ENCODE measurements at places on chromosomes 16 and 17.

GRCh38 chr16:59021751-59022150, 287.6 kb upstream of the GOT2 start:
- no peak for DNase-seq

DNA sequence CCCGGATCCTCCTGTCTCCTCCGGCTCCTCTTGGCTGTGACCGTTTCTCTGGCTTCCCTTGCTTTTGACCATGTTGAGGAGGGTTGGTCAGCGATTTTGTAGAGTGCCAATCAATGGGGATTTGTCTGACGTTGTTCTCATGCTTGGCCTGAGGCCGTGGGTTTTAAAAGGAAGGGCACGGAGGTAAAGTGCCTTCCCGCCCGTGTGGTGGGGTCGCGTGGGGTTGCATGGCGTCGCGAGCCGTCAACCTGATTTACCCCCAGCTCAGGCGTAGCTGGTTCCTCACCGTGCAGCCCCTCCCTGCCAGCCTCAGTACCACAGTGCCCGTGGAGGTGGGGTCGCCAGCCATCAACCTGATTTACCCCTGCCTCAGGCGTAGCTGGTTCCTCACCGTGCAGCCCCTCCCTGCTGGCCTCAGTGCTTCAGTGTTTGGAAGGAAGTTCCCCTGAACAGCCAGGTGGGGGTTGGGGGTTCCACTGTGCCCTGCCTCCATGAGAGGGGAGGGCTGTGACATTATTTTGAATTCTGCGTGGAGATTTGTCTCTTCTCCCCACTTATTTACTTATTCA, 5.0 kb downstream of the TPSAB1 start:
- no peak for DNase-seq

- DNase-seq: no peak
These were observed at the start of gene SF3B3 for GRCh38 chr16:70523743-70524398. Gene SF3B3 (plus strand): TSS chr16:70523816. CDS start chr16:70526657, 2,841 bp downstream.

GRCh38 chr16:86982912-86983311, 334.3 kb downstream of the C16orf95 start:
- DNase-seq: no peak

GRCh38 chr16:5903832-5904231, 806.2 kb upstream of the EEF2KMT start:
- no peak for DNase-seq

- DNase-seq: no peak
These were observed 46.2 kb downstream of the ZFPM1 start for GRCh38 chr16:88499292-88499691.

GRCh38 chr16:67656344-67657016, 3.6 kb downstream of the ACD start:
- DNase-seq: no peak

- no peak for DNase-seq
These were observed 191.8 kb downstream of the PARN start for GRCh38 chr16:14438256-14438655.

DNA sequence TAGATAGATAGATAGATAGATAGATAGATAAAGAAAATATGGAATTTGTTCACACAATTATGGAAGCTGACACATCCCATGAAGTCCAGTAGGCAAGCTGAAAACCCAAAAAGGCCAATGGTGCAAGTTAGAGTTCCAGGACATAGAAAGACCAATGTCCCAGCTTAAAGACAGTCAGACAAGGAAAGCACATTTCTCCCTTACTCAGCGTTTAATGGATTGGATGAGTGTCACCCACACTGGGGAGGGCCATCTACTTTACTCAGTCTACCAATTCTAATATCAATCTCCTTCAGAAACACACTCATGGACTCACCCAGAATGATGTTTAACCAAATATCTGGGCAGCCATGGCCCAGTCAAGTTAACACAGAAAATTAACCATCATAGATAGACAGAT, 327.7 kb upstream of the CDH11 start:
- DNase-seq: no peak

GRCh38 chr17:82361885-82362633, 3.0 kb downstream of the TEX19 start:
- no peak for DNase-seq

DNA sequence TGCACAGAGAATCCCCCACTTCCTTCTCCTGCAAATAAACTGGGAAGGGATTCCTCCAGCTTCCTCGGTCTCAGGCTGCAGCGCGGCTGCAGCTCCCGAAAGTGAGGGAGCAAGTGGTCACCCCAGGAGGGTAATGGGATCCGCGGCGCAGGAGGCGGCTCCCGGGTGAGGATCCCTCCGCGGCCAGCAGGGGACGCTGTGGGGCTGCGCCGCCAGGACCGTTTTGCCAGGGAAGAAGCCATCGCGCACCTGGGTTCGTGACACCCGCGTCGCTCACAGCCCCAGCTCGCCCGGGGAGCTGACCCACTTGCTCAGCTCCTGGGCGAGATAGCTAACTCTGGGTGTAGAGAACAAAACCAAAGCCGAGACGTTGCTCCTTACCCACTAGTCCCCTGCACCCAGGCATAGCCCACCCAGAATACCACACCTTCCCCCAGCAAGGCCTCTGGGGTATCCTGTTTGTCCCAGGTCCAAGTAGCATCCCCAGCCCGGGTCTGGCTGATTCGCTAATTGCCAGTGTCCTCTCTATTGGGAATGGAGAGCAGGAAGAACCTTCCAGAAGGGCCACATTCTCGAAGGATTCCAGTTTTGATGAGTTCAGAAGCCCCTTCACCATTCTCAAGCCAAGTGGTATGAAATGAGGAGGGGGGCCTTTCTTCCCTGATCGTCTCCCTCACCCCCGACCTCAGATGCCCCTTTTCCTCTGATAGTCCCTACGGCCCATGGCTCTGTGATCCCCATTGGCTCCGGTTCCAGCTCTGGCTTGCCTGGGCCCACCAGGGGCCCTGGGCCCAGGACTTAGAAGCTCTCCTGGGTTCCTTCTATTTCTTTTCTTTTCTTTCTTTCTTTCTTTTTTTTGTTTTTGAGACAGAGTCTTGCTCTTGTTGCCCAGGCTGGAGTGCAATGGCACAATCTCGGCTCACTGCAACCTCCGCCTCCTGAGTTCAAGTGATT, 14.1 kb downstream of the CYGB start:
- peak; percentile 59 for DNase-seq

DNA sequence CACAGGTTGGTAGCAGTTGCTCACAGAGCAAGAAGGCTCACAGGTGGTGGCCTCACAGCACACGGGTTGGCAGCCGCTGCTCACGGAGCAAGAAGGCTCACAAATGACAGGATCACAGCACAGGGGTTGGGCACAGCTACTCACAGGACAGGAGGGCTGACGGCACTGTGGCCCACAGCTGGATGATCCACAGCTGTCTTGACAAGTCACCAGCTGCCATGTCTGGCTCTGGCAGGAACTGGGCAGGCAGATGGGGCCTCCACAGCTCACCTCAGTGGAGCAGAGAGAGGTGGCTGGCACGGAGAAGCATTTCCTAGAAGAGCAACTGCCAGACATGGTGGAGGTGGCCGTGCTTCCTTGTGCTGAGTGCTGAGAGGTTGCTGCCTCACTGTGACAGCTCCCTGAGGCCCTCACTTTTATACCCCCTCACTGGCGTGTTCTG, at the start of gene KRTAP16-1:
KRTAP16-1 (minus strand) TSS at position 392 of the 442 bp plus-strand sequence; CDS start at position 336, 56 bp downstream.
- DNase-seq: no peak

DNA sequence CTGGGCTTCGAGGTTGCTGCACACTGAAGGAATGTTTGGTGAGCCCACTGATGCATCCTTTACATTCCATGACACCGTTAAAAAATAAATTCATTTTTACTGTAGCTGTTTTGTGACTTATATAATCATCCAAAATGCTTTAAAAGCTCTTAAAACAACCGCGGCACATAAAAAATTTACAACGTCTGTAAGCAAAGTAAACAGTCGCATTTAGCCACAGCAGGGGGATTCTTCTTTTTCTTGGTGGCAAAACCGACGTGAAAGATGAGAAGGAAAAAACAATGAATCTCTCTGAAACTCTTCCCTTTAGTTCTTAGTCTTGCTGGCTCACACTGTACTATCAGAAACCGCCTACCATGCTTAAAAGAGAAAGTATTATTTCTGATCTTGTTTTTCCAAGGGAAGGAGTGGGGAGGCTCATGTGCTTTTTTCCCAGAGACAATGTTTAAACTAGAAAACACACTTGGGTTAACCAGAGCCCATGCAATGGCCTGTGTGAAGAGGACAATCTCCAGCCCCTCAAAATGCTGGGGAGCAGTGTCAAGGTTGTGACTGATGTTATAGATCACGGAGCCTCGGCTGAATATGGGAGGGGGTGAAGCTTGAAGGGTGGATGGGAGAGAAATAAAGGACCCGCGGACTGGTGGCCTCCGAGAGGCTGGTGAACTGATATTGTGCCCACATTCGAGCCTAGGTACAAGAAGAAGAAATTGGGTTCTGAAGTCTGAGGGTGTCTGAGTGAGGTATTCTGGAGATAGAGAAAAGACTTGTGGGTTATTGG, 91.1 kb downstream of the IRF8 start:
- no peak for DNase-seq

- peak; percentile 32 for DNase-seq
These were observed 470 bp upstream of the GGT6 start for GRCh38 chr17:4560837-4561256.

GRCh38 chr17:82193520-82194220, 19.0 kb downstream of the CCDC57 start:
- DNase-seq: no peak

- DNase-seq: peak; percentile 66
These were observed 24.4 kb downstream of the SRL start for GRCh38 chr16:4217204-4218131.

DNA sequence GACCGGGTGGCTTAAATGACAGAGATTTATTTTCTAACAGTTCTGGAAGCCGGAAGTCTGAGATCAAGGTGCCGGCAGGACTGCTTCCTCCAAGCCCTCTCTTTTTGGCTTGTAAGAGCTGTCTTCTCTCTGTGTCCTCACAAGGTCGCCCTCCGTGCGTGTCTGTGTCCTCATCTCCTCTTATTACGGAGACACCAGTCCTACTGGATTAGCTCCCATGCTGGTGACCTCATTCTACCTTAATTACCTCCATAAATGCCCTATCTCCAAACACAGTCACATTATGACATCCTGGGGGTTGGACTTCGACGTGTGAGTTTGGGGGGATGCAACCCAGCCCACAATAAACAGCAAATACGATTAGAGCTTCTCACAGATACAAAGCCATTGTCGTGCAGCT, 161.5 kb downstream of the FOXL1 start:
- no peak for DNase-seq

- no peak for DNase-seq
These were observed 69.1 kb downstream of the PRKCA start for GRCh38 chr17:66371561-66371960.

GRCh38 chr16:73170612-73171038, 122.7 kb upstream of the ZFHX3 start:
- DNase-seq: no peak

- no peak for DNase-seq
These were observed 81.5 kb downstream of the MYO1D start for GRCh38 chr17:32795339-32795979.

DNA sequence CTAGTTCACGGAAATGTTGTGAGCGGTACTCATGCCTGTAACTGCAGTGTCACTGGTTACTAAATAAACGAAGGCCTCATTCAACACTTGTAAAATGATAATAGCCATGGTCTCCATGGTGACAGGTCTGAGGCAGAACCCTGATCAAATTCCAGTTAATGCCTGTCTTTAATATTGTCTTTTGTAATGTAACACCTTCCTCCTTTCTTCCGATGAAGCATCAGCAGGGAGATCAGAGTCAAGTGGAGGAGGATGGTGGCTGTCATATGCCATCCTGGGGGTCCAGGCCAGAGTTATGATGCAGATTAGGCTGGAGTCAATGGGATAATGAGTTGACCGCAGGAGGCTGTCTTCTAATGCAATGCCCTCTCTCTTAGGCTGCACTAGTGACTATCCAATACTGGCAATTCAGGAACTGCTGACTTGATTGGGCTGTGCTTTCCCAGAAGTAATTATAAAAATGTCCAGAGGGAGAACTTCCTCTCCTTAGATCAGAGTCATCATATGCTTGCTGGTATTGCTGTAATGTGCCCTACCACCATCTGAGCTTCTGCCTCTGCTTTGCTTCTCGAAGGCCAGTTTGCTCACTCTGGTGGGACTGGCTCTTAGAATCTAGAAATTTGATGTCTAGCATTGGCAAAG, 419.1 kb downstream of the CA10 start:
- DNase-seq: no peak

Measured in cardiac fibroblast (primary cell).